ENCODE measurements at places on chromosomes 1 and 21.

DNA sequence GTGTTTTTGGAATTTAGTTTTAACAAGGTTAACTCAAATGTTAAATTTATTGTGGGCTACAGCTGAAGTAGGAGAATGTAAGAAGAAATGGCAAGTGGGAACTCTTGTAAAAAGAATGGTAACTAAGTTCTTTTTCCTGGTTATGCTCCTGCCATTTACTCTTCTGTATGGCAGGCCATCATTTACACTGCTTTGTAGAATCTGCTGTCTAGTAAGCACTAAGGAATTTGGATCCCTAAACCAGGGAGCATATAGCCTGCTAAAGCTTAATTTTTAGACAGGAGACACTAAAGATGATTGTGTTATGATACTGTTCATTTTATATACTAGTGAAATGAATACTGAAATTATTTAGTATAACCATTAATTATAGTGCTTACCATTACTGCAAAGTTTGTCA, 85.3 kb downstream of the CAMTA1 start:
- DNase-seq: no peak

- DNase-seq: no peak
These were observed 19.8 kb downstream of the FAF1 start for GRCh38 chr1:50940291-50940690.

DNA sequence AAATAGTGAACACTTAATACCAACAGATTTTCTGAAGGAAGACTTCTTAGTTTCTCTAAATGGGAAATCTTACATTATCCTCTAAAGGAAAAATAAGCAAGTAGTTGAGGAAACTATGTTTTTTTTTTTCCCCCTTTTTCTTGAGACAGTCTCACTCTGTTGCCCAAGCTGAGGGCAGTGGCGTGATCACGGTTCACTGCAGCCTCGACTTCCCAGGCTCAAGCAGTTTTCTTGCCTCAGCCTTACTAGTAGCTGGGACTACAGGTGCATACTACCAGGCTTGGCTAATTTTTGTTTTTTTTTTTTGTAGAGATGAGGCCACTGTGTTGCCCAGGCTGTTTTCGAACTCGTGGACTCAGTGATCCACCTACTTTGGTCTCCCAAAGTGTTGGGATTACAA, 3.9 kb downstream of the MTR start:
- DNase-seq: no peak

DNA sequence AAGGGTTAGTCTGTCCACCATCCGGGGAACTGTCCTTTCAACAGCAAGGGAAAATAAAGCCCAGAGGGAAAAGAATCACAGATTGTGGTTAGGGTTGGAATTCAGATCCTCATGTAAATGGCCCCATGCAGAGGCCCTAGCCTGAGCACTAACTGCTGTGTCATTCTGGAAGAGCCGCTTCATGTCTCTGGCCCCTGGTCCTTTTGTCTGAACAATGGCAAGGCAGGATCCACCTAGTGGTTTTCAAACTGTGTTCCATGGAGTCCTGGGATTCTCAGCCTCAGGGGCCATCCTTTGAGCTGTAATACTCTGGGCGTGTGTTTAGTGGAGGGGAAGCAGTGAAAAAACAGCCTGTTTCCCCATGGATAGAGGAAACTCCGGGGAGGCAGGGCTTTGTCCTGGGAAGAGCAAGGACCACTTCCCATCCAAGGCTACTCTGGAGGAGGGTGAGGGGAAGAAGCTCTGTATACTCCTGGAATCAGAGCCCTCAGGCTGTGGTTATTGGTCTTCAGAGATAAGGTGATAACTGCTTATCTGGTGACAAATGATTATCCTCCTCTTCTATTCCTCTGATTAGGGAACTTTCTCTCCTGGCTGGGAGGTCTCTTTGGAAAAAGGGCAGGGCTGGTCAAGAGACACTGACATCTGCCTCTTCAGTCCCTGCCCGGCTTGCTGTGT, 19.2 kb downstream of the PAX7 start:
- no peak for DNase-seq

DNA sequence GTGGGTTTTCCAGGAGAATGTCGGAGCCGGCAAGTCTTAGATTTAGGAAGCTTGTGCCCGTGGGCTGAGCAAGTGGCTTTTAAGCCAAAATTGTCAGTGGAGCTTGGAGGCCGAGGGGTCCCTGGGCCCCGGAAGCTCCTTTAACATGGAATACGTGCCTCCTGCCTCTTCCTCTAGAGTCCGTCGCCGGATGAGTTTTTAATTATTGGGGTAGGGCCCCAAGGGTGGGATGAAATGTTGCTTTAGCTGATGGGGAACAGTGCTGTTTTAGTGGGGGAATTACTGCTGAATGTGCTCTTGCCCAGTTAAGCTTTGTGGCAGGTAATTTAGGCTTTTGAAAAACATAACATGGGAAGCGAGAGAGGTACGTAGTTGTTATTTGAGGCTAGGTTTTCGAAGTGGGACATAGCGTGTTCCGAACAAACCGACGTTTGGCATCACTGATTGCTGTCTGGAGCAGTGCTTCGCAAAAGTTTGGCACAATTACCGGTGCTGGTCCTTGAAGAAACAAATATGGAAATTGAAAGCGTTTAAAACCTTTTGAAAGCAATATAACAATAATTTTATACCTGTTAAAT, 786 bp downstream of the RPL5 start:
- no peak for DNase-seq

- DNase-seq: no peak
These were observed 779.6 kb upstream of the PRMT6 start for GRCh38 chr1:106276871-106277270.

GRCh38 chr1:234315091-234315541, 58.1 kb upstream of the COA6 start:
- no peak for DNase-seq

- DNase-seq: no peak
These were observed 18.5 kb downstream of the ETS2 start for GRCh38 chr21:38824124-38824822.

DNA sequence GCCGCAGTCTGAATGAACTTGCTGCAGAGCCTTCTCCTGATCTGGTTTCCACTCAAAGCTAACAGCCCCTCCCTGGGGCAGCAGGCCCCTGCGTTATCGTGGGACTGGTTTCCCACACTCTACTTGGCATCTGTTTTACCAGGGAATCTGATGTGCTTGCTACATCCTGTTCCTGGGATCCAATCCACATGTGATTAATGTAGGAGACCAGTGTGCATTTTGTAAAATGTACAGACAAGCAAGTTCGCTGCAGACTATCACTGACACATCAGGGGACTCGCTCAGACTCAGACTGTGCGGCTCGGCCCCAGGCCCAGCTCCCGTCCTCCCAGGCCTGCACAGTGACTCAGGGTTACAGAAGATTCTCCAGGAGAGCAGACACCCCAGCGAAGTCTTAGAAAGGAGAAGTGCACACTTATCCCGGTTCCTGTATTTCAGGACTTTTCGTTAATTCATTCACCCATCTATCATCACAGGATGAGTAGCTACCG, 340.1 kb downstream of the MATN1 start:
- no peak for DNase-seq

GRCh38 chr1:76508871-76509270, 358.4 kb upstream of the ST6GALNAC5 start:
- no peak for DNase-seq

GRCh38 chr1:222061711-222062359, 319.9 kb upstream of the DUSP10 start:
- no peak for DNase-seq

All from stimulated activated CD8-positive, alpha-beta memory T cell treated with anti-CD3 and anti-CD28 coated beads, Interleukin-15, amount 100 ng/mL, for 24 hours (primary cell).